Left lung (tissue), 14 donors: ENCODE measurements at places on chromosomes 4 and X. TPM values are rescaled to one million over a fixed set of nuclear protein-coding genes. Genes with fewer than 3 reads are reported as not detected.

Gene RPS6KA6
- polyA plus RNA-seq, result 9.1 TPM

Gene GYPB
- 8.9 TPM for polyA plus RNA-seq

Gene JCHAIN
- polyA plus RNA-seq, result 2.6 TPM

Gene SH3RF1
- 21.7 TPM for polyA plus RNA-seq

Gene SHOX
- polyA plus RNA-seq, result 0.17 TPM

Gene SSX2B
- polyA plus RNA-seq, result not detected

- DNase-seq, result no peak
Observed at GRCh38 chr4:70873216-70873615, 29.0 kb upstream of the MOB1B start.

- peak; percentile 52 for DNase-seq
Observed at GRCh38 chr4:176784816-176785215, 7.9 kb downstream of the VEGFC start.

GRCh38 chr4:57866468-57867171 is 756.4 kb upstream of the IGFBP7 start:
- DNase-seq, result no peak

- no peak for DNase-seq
Observed at GRCh38 chrX:134547047-134547679, 87.2 kb downstream of the HPRT1 start.

GRCh38 chr4:180560896-180561295 is 1682.3 kb upstream of the TENM3 start:
- DNase-seq, result no peak

GRCh38 chrX:11760958-11761357 is 2.9 kb downstream of the MSL3 start:
- DNase-seq, result no peak

DNA sequence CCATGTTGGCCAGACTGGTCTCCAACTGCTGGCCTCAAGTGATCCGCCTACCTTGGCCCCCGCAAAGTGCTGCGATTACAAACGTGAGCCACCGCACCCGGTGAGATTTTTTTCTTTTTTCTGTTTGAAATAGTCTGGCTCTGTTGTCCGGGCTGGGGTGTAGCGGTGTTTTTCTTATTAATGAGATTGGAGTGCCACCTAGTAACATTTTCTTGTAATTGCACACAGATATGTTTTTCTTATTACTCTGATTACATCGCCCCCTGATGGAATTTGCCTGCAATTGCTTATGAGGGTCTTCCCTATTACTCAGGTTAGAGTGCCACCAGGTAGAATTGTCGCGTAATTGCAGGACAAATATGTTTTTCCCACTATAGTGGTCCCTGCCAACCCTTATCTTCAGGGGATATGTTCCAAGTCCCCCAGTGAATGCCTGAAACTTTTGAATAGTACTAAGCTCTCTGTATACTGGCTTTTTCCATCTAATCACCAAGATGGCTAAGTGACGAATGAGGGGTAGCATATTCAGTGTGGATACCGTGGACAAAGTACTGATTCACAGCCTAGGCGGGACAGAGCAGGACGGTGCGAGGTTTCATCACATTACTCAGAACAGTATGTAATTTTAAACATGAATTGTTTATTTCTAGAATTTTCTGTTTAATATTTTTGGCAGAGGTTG is 8.6 kb upstream of the PDHA1 start:
- DNase-seq, result no peak

GRCh38 chr4:175421506-175421905 is 390.6 kb downstream of the GPM6A start:
- DNase-seq, result no peak

DNA sequence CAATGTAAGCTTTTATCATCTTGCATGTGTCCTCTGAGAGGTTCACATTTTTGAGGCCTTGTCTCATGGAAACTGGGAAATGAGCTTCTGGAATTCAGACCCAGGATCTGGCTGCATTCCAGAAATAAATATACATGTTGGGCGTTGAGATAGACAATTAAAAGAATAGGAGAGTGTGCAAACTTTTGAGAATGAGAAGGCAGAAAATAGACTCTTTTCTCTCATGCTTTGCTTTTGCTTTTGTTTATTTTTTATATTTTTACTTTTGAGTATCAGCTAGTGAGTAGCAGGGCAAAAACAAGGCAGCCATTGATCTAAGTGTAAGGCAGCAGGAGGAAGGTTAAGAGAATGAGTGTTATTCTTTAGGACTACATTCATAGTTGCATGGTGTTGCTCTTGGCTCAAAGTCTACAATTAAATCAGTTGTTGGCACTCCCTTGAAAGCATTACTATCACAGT is 12.4 kb downstream of the SHROOM3 start:
- no peak for DNase-seq

DNA sequence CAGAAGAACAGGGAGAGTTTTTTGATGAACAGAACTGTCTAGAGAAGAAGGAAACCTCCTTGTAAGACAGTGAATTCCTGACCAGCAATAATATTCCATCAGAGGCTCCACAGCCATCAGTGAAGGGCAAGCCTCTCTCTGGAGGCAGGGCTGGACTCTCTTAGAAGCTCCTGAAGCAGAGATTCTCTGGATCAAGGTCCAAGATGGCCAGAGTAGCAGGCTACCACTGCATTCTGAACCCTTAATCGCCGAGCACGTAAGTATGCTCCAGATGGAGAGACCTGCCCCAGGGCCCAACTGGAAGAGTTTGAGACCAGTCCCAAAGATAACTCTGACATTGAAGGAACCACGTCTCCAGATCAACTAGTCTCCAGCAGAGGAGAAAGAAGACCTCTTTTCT is 16.4 kb downstream of the GABRE start:
- DNase-seq, result no peak

GRCh38 chr4:151304755-151305154 is 20.6 kb downstream of the SH3D19 start:
- DNase-seq, result no peak

DNA sequence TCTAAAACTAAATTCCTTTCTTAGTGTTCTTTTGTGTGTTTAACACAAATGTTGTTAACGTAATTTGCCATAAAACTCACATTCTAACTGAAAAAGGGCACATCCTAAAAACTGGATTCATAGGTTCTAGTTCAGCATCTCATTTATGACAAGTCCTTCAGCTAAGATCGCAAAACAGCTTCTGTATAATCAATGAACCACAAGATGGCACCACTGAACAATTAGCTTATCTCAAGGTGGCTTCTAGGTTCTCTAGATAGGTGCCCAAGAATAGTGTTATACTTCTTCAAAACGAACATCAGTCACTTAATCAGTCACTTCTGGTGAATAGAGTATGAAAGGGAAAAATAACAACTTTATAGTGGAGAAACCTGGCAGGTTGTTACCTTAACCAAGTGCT is 54.3 kb downstream of the NRK start:
- no peak for DNase-seq

GRCh38 chr4:177484613-177485021 is 42.4 kb upstream of the AGA start:
- no peak for DNase-seq
